ENCODE measurements at places on chromosomes 4 and X.

DNA sequence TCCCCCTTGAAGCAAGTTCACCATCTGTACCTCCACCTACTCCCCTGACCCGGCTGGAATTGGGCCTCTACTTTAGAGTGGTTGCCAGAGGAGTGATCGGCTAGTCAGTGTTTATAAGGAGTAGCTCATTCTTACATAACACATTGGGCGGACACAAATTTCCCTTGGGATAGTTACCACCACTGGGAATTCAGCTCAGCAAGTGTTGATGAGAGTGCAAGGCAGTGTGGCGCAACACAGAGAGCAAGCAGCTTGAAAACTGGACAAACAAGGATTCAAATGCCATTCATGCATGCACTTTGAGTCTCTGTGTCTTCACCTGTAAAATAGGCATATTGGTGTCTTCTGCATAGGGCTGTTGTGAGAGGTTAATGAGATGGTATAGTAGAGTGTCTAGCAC, 92.7 kb downstream of the STK32B start:
- no peak for DNase-seq

GRCh38 chr4:3317656-3318211, 24.9 kb downstream of the RGS12 start:
- DNase-seq: no peak

- DNase-seq: no peak
Observed at GRCh38 chr4:1983053-1983845, 25.5 kb downstream of the NELFA start.

DNA sequence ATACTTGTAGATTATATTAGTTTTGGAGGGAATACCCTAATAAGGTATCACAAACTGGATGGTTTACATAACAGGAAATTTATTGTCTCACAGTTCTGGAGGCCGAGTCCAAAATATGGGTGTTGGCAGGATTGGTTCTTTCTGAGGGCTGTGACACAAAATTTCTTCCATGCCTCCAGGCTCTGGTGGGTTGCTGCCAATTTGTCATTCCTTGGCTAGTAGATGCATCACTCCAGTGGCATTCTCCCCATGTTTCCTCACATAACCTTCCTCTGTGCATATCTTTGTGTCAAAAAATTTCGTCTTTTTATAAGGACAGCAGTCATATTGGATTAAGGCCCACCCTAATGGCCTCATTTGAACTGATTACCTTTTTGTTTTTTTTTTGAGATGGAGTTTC, 49.3 kb downstream of the APELA start:
- peak; percentile 71 for DNase-seq

- no peak for DNase-seq
Observed at GRCh38 chr4:130855533-130855932, 1759.6 kb downstream of the C4orf33 start.

GRCh38 chrX:84715315-84715714, 213.1 kb upstream of the HDX start:
- DNase-seq: no peak

DNA sequence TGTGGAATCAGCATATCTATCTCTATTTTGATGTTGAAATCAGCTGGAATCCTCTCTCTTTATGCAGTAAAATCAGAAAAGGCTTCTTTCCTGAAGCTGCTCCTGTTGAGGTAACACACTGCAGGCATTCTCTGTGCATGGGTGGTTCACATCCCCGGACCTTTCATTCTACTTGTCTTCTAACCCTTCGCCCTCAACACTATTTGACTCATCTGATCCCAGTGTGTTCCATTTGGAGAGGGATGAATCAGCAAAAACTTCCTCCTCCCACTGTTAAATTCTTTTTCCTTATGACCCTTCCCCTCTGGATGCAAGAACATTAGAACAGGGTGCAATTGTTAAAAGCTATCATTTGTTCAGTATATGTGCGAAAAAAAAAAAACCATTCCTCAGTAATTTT, 67.4 kb downstream of the RNF150 start:
- peak; percentile 50 for DNase-seq

GRCh38 chrX:130592204-130592603, 190.4 kb downstream of the RBMX2 start:
- DNase-seq: no peak

GRCh38 chr4:68349279-68349648, 626 bp downstream of the YTHDC1 start:
- no peak for DNase-seq

GRCh38 chr4:71269233-71269632, 69.6 kb upstream of the SLC4A4 start:
- DNase-seq: no peak

DNA sequence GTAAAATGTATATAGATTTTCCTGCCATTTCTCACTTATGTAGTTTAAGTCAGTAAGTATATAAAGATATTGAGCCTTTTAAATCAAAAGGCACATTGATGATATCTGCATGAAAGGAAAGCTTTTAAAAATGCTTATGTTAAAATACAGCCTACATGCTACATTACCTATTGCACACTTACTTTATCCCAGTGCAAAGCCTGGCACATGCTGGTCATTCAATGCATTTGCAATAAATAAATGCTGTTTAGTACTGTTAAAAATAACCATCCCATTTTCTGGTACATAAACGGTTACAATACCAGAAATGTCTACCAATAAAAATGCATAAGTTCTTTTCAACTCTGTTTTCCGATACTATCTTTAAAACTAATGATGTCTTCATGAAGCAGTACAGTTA, 22.1 kb upstream of the SPATA4 start:
- no peak for DNase-seq

DNA sequence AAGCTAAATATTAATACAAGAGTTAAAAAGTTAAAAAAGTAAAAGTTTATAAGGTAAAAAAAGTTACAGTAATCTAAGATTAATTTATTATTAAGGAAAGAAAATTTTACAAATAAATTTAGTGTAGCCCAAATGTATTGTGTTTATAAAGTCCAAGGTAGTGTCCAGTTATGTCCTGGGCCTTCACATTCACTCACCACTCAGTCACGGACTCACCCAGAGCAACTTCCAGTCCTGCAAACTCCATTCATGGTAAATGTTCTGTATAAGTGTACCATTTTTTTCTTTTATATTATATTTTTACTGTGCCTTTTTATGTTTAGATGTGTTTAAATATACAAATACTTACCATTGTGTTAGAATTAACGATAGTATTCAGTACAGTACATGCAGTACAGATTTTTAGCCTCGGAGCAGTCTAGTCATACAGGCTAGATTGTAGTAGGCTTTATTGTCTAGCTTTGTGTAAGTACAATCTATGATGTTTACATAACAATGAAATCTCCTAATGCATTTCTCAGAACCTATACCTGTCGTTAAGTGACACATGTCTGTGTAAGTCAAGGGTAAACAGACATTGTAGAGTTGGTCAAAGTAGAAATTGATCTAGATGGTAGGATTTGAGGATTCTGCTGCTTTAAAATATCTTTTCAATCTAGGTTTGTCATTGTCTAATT, 197.7 kb downstream of the GC start:
- no peak for DNase-seq

GRCh38 chr4:109298279-109299010, 4.0 kb downstream of the COL25A1 start:
- peak; percentile 37 for DNase-seq

GRCh38 chr4:155639704-155640523, 26.7 kb upstream of the GUCY1A1 start:
- no peak for DNase-seq

- peak; percentile 6 for DNase-seq
Observed at GRCh38 chr4:87835743-87836142, 3.0 kb downstream of the MEPE start.

DNA sequence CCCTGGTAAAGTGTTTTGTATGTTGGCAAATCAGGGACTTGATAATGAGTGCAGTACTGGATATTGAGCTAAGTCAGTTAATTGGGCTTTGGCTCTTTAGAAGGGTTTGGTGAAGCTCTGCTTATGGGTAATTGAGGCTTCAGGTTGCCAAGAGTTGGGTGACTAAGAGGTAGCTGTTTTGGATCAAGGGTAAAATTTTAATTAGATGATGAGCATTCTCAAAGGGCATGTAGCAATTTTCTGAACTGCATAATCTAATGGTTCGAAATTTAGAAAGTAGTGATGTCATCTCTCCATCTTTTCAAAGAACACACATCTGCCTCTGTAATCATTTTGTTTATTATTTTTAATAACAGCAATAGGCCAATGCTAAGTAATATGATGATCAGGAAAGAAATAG, 5.5 kb upstream of the TRIM2 start:
- no peak for DNase-seq

DNA sequence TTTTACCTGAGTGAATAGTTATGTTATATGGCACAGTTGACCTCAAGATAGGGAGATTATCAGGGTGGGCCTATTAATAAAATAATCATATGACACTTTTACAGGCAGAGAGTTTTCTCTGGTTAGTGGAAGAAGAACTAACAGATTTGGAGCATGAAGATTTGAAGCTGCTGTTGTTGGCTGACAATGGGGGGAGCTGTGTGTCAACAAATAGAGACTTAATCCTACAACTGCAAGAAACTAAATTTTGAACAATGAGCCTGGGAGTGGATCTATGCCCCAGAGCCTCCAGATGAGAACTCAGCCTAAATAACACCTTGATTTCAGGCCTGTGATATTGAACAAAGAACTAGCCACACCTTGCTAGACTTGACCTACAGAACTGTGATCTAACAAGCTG, 7.2 kb upstream of the CCSER1 start:
- no peak for DNase-seq

- DNase-seq: no peak
Observed at GRCh38 chr4:140790171-140790570, 34.0 kb upstream of the TBC1D9 start.

GRCh38 chr4:48546336-48546735, 56.3 kb downstream of the ZAR1 start:
- DNase-seq: peak; percentile 66

GRCh38 chrX:10197279-10198210, 40.8 kb downstream of the CLCN4 start:
- DNase-seq: no peak

- no peak for DNase-seq
Observed at GRCh38 chr4:159977907-159978617, 875.2 kb downstream of the RAPGEF2 start.

GRCh38 chrX:2595258-2595657, 94.5 kb upstream of the DHRSX start:
- DNase-seq: peak; percentile 65

DNA sequence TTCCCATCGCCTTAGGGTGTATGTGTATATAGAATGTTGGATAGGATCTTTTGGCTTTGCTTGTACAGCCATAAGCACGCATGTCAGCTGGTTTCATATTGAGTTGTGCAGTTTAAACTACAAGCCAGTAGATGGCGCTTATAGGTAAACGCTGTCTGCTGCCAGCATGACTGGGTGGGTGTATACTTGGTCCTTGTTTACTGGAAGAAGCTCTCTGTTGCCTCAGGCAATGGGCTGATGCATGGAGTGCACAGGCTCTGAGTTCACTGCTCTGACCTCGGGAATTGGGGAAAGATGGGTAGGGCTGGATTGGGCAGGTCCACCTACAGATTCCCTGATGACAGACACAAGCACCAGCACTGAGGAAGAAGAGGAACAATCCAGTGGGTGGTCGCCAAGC, 831.5 kb downstream of the STIM2 start:
- DNase-seq: no peak

- DNase-seq: no peak
Observed at GRCh38 chr4:133647206-133647605, 498.1 kb downstream of the PCDH10 start.

DNA sequence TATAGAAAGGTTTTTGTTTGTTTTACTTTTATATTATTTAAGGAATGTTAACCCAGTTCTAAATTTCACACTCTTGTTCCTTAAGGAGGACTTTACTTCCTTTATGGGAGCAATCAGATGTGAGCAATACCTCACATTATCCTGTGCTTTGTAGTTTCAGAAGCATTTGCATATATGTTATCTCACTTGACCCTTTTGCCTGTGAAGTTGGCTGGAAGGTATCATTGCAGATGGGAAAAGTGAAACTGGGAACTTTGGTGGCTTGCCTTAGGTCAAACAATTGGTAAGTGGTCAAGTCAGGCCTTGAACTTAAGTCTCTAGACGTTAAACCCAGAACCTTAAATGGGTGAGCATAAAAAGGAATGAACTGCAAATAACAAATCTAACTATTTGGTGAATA, 90.6 kb downstream of the AREG start:
- no peak for DNase-seq

DNA sequence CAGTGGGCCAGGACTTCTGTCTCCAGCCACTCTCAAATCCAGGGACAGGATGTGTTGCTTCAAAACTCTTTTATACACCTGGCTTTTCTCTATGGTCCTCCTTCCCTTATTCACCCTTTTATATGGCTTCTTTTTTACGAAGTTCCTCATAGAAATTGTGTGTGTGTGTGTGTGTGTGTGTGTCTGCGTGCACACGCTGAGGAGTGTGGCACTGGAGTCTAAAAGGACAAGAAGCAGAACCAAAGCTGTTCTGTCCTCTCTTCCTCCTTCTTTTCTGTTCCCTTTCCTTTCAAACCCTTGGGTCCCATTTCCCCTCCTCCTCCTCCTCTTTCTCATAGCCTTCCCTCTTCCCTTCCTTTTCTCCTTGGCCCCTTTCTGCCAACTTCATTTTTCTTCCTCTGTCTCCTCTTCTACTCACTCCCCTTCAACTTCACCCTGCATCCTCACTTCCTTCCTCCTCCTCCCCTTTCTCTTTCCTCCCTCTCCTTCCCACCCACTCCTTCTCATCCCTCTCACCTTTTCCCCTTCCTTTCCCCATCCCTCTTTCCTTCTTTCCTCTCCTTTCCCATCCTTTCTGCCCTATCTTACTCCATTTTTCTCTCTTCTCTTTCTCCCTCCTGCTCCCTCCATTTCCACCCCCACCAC, 360.5 kb downstream of the MID1IP1 start:
- DNase-seq: no peak

GRCh38 chr4:25213347-25213979, 20.4 kb upstream of the PI4K2B start:
- no peak for DNase-seq

DNA sequence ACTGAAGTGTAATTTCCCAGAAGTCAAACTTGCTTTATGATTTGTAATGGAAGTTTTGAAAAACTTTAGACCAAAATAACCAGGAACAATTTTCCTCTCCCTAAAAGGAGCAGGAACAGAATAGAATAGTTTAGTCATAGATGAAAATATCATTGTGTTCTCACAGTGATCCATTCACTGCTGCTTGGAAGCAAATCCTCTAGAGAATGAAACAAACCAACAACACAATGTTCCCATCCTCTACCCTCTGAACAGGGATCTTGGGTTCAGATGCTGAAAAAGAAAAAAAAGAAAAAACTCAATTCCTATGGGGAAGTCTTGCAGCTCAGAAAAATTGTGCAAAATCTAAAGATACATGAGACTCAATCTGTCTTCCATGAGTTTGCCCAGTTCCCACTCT, 12.2 kb downstream of the DSPP start:
- no peak for DNase-seq

GRCh38 chrX:41273638-41274037, 60.3 kb upstream of the DDX3X start:
- no peak for DNase-seq

GRCh38 chr4:25978327-25978726, 64.3 kb downstream of the SMIM20 start:
- no peak for DNase-seq

- peak; percentile 82 for DNase-seq
Observed at GRCh38 chr4:124018383-124019317, 622.1 kb downstream of the SPRY1 start.
